ENCODE measurements at places on chromosomes 13 and 19. TPM values are rescaled to one million over a fixed set of nuclear protein-coding genes. Genes with fewer than 3 reads are reported as not detected.

Gene SIGLEC5
- total RNA-seq: not detected

Gene PCDH20
- total RNA-seq: 1.4 TPM

Gene KCTD12
- 28.3 TPM for total RNA-seq

Gene PDCD2L
- 10.6 TPM for total RNA-seq

Gene KLK10
- 1.3 TPM for total RNA-seq

Gene ATP1A3
- not detected for total RNA-seq

Gene KANK3
- total RNA-seq: 3.2 TPM

Gene ZNF682
- not detected for total RNA-seq

Gene COX7A1
- 26.3 TPM for total RNA-seq

Gene LACC1
- total RNA-seq: 16.1 TPM

Gene JOSD2
- total RNA-seq: 10.8 TPM

Gene ZNF382
- 0.40 TPM for total RNA-seq

Gene ZNF17
- 12.1 TPM for total RNA-seq

Gene RASGRP4
- not detected for total RNA-seq

Gene PABPC3
- not detected for total RNA-seq

Gene CEACAM3
- 2.2 TPM for total RNA-seq

Gene CACNG6
- not detected for total RNA-seq

Gene CALR3
- not detected for total RNA-seq

Gene CACNG8
- total RNA-seq: not detected

Gene EBI3
- total RNA-seq: 3.7 TPM

Gene CYP2A6
- not detected for total RNA-seq

Gene TNFRSF19
- 1.3 TPM for total RNA-seq

Gene TMPRSS9
- total RNA-seq: not detected

Gene ZNF709
- total RNA-seq: 3.3 TPM

Gene TMEM150B
- 26.5 TPM for total RNA-seq

Gene ZNF221
- total RNA-seq: 32.2 TPM

Gene ZNF763
- total RNA-seq: 15.1 TPM

Gene GAPDHS
- total RNA-seq: not detected

Measured in transverse colon (tissue), 4 donors.